ENCODE measurements at places on chromosomes 1 and 21.

DNA sequence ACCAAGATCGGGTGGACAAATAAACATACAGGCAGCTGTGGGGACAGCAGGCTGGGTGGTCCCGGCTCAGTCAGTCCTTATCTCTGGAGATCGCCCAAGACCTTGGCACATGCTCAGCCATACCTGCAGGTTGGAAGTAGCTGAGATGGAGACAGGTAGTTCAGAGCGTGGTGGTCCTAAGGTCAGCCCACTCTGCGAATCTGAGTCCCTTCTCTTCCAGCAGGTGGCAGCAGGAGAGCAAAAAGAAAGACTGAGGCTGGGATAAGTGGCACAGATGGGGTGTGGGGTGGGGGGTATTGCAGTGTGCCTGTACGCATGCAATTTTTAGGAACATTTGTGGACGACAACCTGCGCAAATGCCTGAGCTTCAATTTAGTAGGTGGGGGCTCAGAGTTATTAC is 104.9 kb downstream of the TENT5C start:
- no peak for DNase-seq

- DNase-seq: no peak
Measured at GRCh38 chr1:243354511-243355153, 98.8 kb downstream of the SDCCAG8 start.

GRCh38 chr1:185869590-185869989 is 135.4 kb downstream of the HMCN1 start:
- no peak for DNase-seq

- no peak for DNase-seq
Measured at GRCh38 chr1:25033828-25034705, 104.0 kb upstream of the RUNX3 start.

DNA sequence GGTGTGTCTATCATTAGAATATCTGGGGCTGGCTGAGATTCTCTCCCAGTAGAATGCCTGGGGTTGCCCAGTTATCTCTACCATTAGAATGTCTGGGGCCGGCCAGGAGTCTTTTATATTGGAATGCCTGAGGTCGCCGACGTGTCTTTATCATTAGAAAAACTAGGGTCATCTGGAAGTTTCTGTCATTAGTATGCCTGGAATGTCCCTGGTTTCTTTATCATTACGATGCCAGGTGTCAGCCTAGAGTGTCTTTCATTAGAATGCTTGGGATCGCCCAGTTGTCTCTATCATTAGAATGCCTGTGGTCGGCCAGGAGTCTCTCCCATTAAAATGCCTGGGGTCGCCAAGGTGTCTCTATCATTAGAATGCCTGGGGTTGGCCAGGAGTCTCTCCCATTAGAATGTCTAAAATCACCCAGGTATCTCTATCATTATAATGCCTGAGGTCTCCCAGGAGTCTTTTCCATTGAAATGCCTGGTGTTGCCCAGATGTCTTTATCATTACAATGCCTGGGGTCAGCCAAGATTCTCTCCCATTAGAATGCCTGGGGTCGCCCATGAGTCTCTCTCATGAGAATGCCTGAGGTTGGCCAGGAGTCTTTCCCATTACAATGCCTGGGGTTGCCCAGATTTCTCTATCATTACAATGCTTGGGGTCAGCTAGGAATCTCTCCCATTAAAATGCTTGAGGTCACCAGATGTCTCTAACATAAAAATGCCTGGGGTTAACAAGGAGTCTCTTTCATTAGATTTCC is 53.2 kb downstream of the RNF187 start:
- DNase-seq: no peak
